ENCODE measurements at places on chromosomes 1 and 21. TPM values are rescaled to one million over a fixed set of nuclear protein-coding genes. Genes with fewer than 3 reads are reported as not detected.

GRCh38 chr21:14591377-14591776 is 45.3 kb upstream of the SAMSN1 start:
- no peak for DNase-seq
- H3K36me3 ChIP-seq: no peaks in the 10 kb centered on the region
- H3K4me1 ChIP-seq: no peaks in the 10 kb centered on the region
- no peaks in the 10 kb centered on the region for H3K27me3 ChIP-seq

GRCh38 chr1:228278432-228278941 is 70.6 kb downstream of the OBSCN start:
- DNase-seq: no peak
- peaks cover 11% of the 10 kb centered on the region for H3K36me3 ChIP-seq
- no peaks in the 10 kb centered on the region for H3K4me1 ChIP-seq
- no peak overlapping the region for H3K4me3 ChIP-seq

- no peak overlapping the region for H3K4me3 ChIP-seq
- no peak for DNase-seq
- H3K36me3 ChIP-seq: no peaks in the 10 kb centered on the region
- H3K27me3 ChIP-seq: no peaks in the 10 kb centered on the region
- no peak overlapping the region for H3K27ac ChIP-seq
These were observed 56.4 kb upstream of the FMOD start for GRCh38 chr1:203407296-203407695.

GRCh38 chr1:6426277-6426971 is 1.8 kb downstream of the ESPN start:
- H3K36me3 ChIP-seq: no peaks in the 10 kb centered on the region
- DNase-seq: no peak
- no peak overlapping the region for H3K27ac ChIP-seq
- H3K27me3 ChIP-seq: peaks cover 80% of the 10 kb centered on the region
- no peak overlapping the region for H3K4me3 ChIP-seq
- H3K4me1 ChIP-seq: no peaks in the 10 kb centered on the region

DNA sequence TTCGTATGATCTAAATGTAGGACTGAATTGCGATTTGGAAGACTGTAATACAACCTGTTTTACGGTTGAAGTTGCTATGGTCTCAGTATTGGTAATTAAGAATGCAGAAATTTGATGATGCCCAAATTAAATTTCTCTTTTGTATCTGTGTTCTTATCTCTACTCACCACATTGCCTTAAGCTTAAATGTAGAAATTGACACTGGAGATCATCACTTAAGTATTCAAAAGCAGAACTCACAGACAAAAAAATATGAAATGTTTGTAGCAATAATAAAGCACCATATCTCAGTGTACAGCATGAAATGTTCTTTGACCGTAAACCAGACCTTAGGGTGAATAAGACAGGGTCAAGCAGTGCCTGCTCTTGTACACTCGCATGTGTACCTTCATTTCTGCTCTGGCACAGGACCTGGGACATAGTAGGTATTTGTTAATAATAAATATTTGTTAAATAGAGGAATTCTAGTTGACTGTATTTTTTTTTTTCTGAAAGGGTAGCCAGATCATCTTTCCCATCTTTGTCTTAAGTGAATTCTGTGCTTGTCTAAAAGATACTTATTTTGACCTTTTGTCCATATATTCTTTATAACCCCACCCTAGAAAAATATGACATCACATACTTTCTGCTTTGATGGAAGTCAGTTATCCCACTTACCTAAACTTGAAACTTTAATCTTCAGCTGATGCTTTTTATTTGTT is 1.5 kb downstream of the CDC7 start:
- peak overlapping the region; percentile 99 for H3K27ac ChIP-seq
- DNase-seq: no peak
- H3K4me3 ChIP-seq: peak overlapping the region; percentile 94
- peaks cover 2% of the 10 kb centered on the region for H3K36me3 ChIP-seq

- peaks cover 14% of the 10 kb centered on the region for H3K36me3 ChIP-seq
- H3K4me1 ChIP-seq: no peaks in the 10 kb centered on the region
- DNase-seq: no peak
- no peak overlapping the region for H3K27ac ChIP-seq
These were observed 159.2 kb downstream of the TRABD2B start for GRCh38 chr1:47837866-47838561.

DNA sequence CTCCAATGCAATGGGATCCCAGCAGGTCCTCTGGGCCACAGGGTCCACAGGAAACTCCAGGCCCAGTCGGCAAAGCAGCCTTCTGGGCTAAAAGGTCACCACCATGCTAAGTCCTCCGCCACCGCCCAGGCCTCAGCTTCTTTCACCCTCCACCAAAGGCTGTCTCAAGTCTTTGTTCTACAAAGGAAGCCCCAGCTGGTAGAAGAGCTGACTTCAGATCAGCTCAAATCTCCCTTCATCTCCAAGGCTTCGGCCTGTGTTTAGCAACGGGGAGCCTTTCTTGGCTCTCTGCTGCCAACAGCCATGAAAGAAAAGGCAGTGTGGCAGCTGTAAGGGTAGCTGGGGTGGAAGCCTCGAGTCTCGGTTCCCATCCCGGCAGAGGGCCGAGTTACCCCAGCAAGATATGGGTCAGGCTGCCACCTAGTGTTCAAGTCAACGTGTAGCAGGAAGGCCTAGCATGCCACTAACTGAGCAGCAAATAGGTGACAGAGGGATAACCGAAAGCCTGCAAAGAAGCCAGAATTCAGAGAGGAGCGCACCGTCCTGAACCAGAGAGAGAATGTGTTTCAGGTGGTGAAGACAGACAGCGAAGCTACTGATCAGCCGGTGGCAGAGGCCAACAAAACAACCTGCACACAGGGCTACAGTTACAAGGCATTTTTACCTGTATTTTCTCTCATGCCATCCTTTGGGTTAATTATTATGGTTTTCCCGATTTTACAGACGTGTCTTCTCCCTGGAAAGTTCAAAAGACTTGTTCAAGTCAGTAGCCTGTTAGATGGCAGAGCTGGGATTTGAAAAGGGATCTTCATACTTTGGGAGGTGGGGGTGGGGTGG is 26.8 kb upstream of the CRNN start:
- no peaks in the 10 kb centered on the region for H3K4me1 ChIP-seq
- no peaks in the 10 kb centered on the region for H3K27me3 ChIP-seq
- H3K27ac ChIP-seq: no peak overlapping the region
- no peak overlapping the region for H3K4me3 ChIP-seq
- H3K36me3 ChIP-seq: no peaks in the 10 kb centered on the region
- peak; percentile 79 for DNase-seq

Gene GPR52
- total RNA-seq: 0.84 TPM

Gene CXADR
- 60.5 TPM for total RNA-seq

Gene HAPLN2
- total RNA-seq: not detected

Data from endodermal cell (in vitro differentiated cells).